ENCODE measurements at places on chromosomes 1 and 21. TPM values are rescaled to one million over a fixed set of nuclear protein-coding genes. Genes with fewer than 3 reads are reported as not detected.

Gene ST6GALNAC5
- total RNA-seq: not detected

DNA sequence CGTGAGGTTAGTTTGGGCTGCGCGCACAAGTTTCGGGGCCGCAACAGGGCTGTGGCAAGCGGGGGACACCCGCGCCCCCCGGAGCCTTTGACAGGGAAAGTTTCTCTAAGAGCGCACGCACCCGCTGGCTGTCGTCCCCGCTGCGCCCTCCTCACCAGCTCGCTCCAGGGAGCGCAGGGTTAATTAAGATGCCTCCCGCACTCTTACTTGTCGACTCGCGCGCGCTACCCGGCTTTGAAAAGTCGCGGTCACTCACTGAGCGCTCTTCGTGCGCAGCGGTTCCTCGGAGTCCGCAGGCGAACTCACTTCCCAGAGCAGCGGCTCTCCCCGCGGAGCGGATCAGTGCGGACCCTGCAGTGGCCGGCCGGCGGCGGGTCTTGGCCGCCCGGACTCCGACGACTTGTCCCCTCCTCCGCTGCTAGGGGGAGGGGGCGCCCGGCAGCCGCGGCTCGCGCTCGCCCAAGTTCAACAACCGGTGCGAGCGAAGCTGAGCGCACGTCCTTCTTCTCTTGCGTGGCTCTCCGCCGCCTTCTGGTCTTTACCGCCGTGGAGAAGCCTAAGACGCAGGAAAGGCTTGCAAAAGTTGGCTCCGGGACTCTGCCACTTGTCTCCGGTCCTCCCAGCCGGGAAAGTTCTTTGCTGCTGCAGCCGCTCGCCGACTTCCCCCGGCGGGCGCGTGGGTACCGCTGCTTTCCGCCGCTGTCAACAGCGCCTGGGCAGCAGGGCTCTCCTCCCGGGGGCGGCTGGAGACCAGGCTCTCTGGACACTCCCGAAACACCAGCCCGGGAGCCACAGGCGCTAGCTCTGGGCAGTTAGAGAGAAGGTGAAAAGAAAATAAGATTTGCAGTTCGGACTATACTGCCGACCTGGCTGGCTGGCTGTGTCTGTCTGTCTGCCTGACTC lies 506 bp downstream of the JUN start:
- peak overlapping the region; percentile 90 for H3K4me3 ChIP-seq
- peaks cover 1% of the 10 kb centered on the region for H3K36me3 ChIP-seq
- peak overlapping the region; percentile 98 for H3K27ac ChIP-seq
- DNase-seq: no peak

- no peak overlapping the region for H3K27ac ChIP-seq
- no peaks in the 10 kb centered on the region for H3K27me3 ChIP-seq
- DNase-seq: no peak
- H3K4me3 ChIP-seq: no peak overlapping the region
- H3K4me1 ChIP-seq: no peaks in the 10 kb centered on the region
- H3K36me3 ChIP-seq: no peaks in the 10 kb centered on the region
Measured at GRCh38 chr1:54010415-54011117, 7.4 kb downstream of the LDLRAD1 start.

Gene LHX4
- total RNA-seq: 0.08 TPM

DNA sequence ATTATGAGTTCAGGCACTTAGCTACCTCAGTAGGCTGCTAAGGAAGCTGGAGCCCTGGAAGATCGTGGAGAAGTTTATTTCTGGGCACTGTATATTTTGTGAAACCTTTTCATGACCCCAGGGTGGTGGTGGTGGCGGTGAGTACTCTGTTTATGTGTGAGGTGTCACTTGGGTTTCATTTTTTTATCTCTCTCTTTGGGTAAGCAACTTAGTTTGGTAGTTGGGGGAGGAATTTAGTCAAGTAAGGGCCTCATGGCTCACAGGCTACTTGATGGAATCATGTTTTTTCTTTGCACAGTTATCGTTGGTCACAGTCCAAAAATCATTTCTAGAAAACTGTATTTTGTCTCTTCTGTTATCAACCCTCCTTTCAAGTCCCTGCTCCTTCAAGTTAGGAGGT lies 33.9 kb downstream of the C1orf141 start:
- H3K36me3 ChIP-seq: no peaks in the 10 kb centered on the region
- no peaks in the 10 kb centered on the region for H3K27me3 ChIP-seq
- DNase-seq: no peak
- no peaks in the 10 kb centered on the region for H3K4me1 ChIP-seq

- peak overlapping the region; percentile 61 for H3K27ac ChIP-seq
- H3K27me3 ChIP-seq: no peaks in the 10 kb centered on the region
- DNase-seq: peak; percentile 86
- H3K36me3 ChIP-seq: no peaks in the 10 kb centered on the region
- H3K4me3 ChIP-seq: peak overlapping the region; percentile 12
- peaks cover 96% of the 10 kb centered on the region for H3K4me1 ChIP-seq
Measured at GRCh38 chr1:23528250-23528978, 2.6 kb downstream of the E2F2 start.

DNA sequence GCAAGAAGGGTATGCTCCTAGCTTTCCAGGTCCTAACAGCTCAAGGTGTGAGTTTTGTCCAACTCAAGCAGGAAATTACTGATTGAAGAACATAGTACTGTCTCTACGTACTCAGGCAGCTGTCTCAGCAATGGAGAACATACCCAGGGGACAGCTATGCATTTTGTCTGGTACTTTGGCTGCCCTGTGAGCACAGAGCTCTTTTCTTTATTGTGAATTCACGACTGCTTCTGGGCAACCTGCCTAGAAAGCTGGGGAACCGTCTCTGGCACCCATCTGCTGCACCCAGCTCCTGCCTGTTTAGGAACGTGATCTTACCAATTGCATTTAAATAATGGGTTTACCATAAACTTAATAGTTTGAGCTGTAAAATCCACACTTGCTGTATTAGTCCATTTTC lies 258.1 kb downstream of the HHAT start:
- no peaks in the 10 kb centered on the region for H3K4me1 ChIP-seq
- no peaks in the 10 kb centered on the region for H3K27me3 ChIP-seq
- no peak overlapping the region for H3K27ac ChIP-seq

- H3K4me3 ChIP-seq: no peak overlapping the region
- no peaks in the 10 kb centered on the region for H3K4me1 ChIP-seq
- DNase-seq: no peak
- H3K27ac ChIP-seq: no peak overlapping the region
- H3K27me3 ChIP-seq: no peaks in the 10 kb centered on the region
- peaks cover 2% of the 10 kb centered on the region for H3K36me3 ChIP-seq
Measured at GRCh38 chr1:43307458-43308158, 6.8 kb downstream of the TIE1 start.

DNA sequence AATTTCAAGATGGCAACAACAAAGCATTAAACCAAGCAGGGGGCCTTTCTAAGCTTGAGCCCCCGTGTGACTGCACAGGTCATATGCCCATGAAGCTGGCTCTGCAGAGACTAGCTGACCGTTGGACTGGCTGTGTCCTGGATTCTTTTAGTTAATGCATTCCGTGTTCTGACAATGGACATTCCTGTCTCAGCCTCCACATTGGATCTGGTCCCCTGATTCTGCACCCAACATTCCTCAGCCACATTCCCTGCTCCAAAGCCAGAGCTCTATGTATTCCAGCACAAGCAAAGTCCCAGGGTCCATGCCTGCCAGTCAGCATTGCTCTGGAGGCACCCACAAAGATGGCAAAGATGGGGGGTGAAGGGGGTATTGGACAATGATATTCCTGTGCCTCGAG lies 5.1 kb upstream of the NAV1 start:
- H3K4me3 ChIP-seq: no peak overlapping the region
- no peaks in the 10 kb centered on the region for H3K36me3 ChIP-seq
- H3K27me3 ChIP-seq: peaks cover 14% of the 10 kb centered on the region
- H3K27ac ChIP-seq: no peak overlapping the region

- no peak for DNase-seq
- no peaks in the 10 kb centered on the region for H3K36me3 ChIP-seq
- H3K4me3 ChIP-seq: no peak overlapping the region
Measured at GRCh38 chr1:116449578-116449977, 76.5 kb downstream of the ATP1A1 start.
